PC-3 (cell line): ENCODE measurements at places on chromosomes 1 and 21.
A peak's percentile ranks its signal among the peaks of the same experiment; 100 is the strongest.

DNA sequence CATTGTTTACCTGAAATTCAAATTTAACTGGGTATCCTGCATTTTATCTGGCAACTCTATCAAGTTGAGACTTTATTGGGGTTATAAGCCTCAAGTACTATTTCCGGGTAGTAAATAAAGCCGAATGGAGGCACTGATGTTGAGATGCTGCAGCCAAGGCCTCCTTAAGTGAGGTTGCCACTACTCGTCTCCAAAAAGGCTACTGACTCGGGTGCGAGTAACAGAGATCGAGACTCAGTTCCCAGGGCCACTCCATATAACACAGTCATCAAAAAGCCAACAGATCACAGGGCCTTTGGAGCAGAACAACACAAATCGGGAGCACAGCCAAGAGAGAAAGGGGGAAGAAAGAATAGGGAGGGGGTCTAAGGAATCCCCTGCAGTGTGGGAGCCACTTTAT, 524 bp downstream of the COPA start:
- peaks cover 31% of the 10 kb centered on the region for H3K36me3 ChIP-seq
- no peaks in the 10 kb centered on the region for H3K27me3 ChIP-seq
- peaks cover 21% of the 10 kb centered on the region for H3K4me1 ChIP-seq

- no peak for DNase-seq
- no peaks in the 10 kb centered on the region for H3K27me3 ChIP-seq
- peaks cover 36% of the 10 kb centered on the region for H3K4me1 ChIP-seq
- no peak overlapping the region for H3K27ac ChIP-seq
- peaks cover 23% of the 10 kb centered on the region for H3K36me3 ChIP-seq
Measured at GRCh38 chr1:93905734-93906133, 3.5 kb downstream of the GCLM start.

DNA sequence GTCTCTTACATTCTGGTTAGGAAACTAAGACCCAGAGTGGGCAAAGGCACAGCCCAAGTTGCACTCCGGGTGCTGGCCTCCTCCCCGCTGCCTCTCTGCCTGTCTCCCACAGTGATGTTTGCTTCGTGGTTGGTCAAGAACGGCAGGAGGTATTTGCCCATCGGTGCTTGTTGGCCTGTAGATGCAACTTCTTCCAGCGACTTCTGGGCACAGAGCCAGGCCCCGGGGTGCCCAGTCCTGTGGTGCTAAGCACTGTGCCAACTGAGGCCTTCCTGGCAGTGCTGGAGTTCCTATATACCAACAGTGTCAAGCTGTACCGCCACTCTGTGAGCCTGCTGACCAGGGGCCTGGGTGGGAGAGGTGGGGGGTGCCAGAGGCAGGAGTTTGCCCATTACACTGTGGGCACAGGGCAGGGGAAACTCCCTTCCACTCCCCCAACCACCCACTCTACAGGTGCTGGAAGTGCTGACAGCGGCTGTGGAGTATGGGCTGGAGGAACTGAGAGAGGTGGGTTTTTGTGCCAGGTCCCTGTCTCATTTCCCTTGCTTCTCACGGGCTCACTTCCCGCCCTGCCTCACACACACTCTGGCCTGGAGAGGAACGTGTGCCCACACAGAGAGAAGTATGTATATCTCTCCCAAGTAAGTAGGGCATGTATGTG, 1.9 kb downstream of the BTBD19 start:
- H3K27ac ChIP-seq: no peak overlapping the region
- H3K4me1 ChIP-seq: peaks cover 49% of the 10 kb centered on the region
- DNase-seq: peak; percentile 16
- H3K27me3 ChIP-seq: no peaks in the 10 kb centered on the region
- peaks cover 3% of the 10 kb centered on the region; the same call in 1 of the 2 replicates for H3K36me3 ChIP-seq
- H3K4me3 ChIP-seq: no peak overlapping the region

DNA sequence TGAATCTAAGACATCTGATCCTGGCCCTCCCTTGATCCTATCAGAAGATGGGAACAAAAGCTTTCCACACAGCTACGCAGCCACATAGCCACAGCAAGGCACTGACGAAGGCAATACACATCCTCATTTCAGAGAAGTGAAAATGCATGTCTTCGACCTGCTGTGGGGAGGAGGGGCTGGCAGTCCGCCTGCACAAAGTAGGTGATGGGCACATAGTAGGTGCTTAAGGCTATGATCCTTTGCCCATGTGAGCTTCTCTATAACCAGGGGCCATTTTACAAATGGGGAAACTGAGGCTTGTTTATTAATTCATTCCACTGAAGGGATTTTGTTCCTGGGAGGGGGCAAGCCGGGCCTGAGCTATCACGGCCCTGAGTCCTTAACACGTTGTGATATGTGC, 94.2 kb downstream of the PAX7 start:
- peaks cover 46% of the 10 kb centered on the region for H3K27me3 ChIP-seq
- no peak overlapping the region for H3K27ac ChIP-seq
- H3K4me3 ChIP-seq: no peak overlapping the region
